ENCODE measurements at places on chromosomes 11 and 22.
A peak's percentile ranks its signal among the peaks of the same experiment; 100 is the strongest.

DNA sequence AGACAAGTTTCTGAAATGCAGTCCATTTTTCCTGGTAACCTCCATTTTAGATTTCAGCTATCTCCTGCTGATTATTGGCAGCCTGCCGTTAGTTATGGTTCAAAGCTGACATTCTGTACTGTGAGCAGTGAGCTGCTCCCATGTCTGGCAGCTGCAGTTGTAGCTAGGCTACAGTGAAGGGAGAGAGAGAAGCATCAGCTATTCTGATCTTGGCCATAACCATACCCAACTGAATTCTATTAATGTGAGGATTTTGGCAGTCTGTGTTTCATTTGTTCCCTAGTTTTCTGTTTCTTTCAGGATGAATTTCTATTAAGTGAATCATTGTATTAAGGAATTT is 33.4 kb downstream of the SIK2 start:
- DNase-seq: no peak

DNA sequence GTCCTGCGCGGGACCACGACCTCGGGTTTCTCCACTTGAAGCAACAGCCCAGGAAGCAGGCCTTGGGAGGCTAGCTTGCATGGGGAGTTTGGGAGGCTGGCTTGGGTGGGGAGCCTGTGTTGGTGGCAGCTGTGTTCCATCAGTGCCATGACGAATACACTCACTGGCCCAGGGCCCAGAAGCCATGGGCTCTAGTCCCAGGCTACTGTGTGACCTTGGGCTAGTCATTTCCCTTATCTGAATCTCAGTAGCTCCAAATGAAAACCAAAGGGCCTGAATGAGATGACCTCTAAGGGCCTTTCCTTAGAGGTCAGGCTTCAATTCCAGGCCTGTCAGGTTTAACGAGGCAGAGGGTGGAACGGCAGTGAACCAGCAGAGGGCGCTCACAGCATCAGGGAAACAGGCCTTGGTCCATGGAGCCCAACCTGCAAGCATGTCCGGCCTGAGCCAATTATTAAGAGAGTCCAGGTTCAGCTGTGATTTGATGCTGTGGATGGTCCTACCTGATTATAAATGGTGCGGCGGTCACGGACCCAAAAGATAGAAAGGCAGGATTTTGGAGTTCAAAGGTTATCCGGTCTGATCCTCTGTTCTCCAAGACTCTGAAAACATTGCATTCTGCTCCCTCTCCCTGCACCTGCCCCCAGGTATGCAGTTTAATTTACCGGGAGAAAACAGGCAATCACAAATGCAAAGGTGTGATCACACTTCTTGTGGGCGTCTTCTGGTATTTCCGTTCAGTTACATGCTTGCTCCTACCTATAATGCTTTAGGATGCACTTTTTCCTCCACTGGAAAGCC is 15.9 kb downstream of the PTPN5 start:
- DNase-seq: peak; percentile 15

DNA sequence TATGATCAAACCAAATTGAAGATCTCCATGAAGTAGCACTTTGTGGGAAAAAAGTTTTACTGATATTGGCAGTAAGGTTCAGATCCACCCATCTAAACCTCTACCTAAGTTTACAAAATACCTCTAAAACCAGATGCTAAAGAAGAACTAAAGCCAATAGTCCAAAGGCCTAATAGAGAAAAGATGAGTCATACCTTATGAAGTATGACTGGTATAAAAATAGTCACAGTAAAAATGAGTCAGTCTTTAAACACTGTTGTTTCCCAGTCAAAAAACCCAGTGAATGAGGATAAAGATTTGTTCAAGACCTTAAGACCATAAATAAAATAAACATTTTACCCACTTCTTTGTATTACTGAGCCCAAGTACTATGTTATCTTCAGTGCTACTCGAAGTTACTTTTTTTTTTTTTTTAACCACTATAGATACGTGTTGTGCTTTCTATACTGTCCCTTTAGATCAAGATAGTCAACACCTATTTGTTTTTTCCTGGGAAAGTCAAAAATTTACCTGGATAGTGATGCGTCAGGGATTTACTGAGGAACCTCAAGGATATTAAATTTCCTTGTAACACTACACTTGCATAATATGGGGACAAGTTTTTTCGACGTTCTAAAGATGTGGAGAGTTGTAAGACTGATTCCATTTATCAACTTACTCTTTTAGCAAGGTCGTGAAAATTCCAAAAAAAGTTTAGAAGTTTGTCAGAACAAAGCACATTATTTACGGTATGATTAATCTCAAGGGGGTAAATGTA is 87.3 kb downstream of the CCDC73 start:
- no peak for DNase-seq

DNA sequence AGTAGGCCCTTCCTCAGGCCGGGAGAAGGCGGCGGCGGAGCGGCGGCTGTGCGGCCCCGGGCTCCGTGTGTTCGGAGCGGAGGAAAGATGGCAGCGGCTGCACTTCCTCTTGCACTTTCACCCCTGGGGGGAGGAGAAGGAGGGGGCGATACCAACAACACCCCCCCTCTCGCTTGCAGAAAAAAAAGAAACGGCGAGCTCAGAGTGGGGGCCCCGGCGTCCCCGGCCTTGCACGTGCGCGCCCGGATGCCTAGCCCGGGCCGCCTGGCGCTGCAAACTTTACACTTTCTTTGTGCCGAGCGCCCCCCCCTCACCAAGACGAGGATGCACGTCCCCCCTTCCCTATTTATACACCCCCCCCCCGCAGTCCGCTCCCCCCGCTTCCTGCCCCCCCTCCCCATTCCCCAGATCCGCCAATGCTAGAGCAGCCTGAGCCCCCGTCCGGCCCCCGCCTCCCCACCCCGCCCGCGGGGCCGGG is at the start of gene PATZ1:
PATZ1 (minus strand) TSS at position 92 of the 478 bp plus-strand sequence. CDS start 744 bp downstream, outside the sequence.
- peak; percentile 87 for DNase-seq

DNA sequence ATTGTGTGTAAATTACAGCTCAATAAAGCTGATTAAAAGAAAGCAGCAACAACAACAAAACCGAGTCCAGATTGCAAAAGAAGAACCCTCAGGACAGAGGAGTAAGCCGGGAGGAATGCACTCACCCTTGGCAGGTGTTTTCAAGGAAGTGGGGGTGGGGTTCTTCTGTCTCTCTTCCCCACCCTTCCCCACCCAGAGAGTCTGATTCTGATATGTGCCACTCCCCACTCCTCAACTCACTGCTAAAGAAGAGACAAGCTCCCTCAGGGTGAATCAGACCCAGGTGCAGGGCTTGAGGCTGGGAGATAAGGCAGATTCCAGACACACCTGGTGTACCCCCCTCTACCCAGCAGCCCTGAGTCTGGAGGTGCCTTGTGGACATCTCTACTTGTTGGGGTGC is 38.4 kb upstream of the PHF21A start:
- DNase-seq: no peak

DNA sequence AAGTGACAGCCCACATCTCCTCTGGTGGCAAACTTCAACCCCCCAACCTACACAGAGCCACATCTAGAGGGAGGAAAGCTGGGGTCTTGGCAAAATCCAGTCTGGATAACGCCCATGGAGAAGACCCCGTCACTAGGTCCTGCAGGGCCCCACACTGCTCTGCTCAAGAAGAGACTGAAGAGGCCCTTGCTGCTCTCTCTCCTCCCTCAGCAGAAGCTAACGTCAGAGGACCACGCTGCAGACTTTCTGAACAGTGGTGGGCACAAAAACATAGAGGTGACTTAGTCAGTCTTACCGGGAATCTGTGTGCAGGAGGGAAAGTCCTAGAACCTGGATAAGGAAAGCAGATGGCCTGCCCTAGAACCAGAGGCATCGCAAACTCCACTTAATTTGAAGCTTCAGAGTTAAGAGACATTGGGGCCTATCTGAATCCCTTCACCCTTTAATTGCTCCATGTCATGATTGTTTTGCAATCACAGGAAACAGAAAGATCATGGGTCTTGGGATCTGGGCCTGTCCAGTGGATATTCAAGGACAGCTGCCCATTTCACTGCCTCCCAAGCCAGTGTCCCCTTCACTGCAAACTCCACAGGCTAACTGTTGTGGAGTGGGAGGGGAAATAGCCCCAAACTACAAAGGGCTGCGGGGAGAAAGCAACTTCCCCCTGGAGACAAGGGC is 1.7 kb downstream of the DKK3 start:
- DNase-seq: no peak

GRCh38 chr22:20803696-20804324 is 29.9 kb downstream of the SERPIND1 start:
- peak; percentile 25 for DNase-seq

DNA sequence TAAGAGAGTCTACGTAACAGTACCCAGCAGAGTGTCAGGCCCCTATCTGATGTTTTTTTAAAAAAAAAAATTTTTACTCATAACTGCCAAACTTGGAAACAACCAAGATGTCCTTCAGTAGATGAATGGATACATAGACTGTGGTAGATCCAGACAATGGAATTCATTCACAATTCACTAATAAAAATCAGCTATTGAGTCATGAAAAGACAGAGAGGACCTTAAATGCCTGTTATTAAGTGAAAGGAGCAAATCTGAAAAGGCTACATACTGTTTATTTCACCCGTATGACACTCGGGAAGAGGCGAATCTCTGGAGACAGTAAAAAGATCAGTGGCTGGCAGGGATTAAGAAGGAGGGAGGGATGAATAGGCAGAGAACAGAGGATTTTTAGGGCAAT is 541.4 kb upstream of the TENM4 start:
- no peak for DNase-seq

DNA sequence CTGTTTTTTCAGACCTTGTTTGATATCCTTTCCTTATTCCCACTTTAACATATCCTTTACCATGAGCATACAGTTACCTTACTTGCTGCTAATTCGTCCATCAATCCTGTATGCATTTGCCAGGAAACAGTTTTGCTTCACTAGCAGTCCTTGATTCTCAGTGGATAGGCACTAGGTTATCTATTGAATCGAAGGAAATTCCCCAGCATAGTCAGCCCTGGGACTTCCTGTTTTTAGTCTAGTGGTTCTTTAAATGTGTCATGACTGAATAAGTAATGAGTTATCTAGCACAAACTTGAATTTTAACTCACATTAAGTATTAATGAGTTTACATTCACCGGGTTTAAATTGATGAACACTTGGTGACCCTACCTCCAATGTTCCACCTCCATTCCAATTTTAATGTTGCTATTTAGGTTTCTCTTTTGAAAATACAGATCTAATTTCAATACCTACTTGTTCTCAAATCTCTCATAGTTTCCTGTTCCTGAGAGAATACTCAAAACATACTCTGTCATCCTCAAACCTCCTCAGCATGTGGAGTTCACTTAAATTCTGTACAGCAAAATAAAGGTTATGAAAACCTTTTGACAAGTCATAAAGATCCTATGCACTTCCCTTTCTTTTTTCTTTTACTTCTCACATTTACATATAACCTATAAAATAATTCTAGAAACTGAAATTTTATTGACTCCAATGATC is 1375.1 kb upstream of the TENM4 start:
- no peak for DNase-seq

GRCh38 chr11:66448523-66448922 is 9.9 kb upstream of the MRPL11 start:
- DNase-seq: no peak

GRCh38 chr11:34826384-34826726 is 89.8 kb downstream of the APIP start:
- no peak for DNase-seq

DNA sequence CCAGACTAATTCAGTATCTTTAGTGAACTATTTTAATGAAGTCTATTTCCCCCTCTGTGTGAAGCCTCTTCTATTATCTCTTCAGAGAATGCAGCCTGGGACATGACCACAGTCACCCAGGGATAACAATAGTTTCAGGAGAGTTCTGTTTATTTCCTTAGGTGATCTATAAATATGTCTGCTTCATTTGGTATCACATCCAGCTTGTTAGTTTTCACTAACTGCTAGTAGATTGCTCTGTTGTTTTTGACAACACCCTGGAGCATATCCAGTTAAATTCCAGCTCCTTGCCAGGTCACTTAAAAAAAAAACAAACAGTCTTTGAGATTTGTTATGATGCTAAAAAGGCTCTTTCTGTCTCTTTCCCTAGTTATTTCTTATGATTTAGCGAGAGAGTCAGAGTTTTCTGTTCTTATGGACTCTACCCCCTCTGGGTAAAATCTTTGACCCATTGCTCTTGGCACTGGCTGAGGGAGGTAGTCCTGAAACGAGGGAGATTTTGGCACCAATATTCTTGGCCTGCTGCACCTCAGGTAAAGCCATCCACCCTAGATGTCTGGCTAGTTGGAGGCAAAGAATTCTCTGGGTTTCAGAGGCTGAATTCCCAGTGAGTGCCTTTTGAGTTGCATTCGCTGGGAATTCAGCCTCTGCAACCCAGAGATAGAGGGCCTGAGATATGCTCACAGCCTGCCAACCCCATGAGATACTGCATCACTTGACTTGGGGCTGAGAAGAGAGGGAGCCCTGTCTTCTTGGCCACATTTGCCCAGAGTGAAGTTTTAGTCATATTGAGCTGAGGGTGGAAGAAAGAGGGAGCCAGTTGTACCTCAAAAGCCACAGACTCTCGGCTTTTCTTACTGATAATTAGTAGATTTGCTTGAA is 159.1 kb downstream of the PGR start:
- DNase-seq: no peak

DNA sequence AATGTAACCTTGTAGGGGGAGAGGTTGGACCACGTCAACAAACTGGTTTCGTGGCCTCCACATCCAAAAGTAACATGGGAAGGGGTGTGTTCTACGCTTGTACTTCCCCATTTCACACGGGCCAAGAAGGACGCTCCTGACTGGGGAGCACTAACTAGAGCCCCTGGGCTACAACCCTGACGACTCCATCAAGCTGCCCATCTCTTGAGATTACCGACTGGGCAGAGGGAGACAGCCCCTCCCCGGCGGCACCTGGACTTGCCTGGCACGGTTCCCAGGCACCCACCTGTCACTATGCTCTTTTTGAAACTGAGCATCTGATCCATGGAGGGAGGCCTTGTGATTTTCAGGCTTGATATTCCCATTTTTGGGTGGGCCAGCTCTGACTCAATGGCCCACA is 68.5 kb downstream of the SHANK2 start:
- no peak for DNase-seq

DNA sequence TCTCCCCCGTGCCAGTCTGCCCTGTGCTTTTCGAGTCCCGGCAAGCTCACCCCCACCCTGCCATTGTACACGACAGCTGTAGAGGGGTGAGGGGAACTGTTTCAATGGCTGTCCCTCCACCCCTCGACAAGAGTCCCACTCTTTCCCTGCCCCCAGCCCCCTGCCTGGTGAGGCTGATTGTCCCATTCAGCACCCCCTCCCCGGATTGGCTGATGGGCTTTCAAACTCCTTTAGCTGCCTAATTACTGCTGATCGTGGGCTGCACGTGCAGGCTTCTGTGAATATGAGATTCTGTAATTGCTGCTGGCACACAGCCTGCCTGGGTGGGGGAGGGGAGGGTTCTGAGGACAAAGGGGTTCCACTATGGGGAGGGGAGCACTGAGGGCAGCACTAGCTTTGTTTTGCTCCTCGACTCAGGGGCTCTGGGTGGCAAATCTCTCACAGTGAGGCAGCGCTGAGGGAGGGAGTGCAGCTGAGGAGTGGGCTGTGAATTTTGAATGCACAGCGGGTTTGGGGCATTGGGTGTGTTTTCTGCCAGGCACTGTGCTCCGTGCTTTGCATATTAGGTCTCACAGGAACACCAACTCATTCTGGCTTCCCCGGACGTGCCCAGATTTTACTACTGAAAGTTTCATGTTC is 42.6 kb upstream of the ACCSL start:
- no peak for DNase-seq

- DNase-seq: no peak
Observed at GRCh38 chr22:46136486-46137217, 13.7 kb upstream of the PPARA start.

- no peak for DNase-seq
Observed at GRCh38 chr11:61728940-61729219, 23.6 kb upstream of the MYRF start.

- DNase-seq: no peak
Observed at GRCh38 chr11:129967996-129968395, 34.6 kb downstream of the PRDM10 start.

- no peak for DNase-seq
Observed at GRCh38 chr11:27444801-27445215, 27.8 kb downstream of the LGR4 start.

- DNase-seq: no peak
Observed at GRCh38 chr22:42076764-42077485, 2.6 kb upstream of the SMDT1 start.
